Daoy (cell line): ENCODE measurements at places on chromosomes 7 and 10. TPM values are rescaled to one million over a fixed set of nuclear protein-coding genes. Genes with fewer than 3 reads are reported as not detected.

EBLN1 gene
- total RNA-seq = not detected in 2 replicates

- peak; percentile 63 for DNase-seq
Measured at GRCh38 chr7:3805151-3805550, 504.1 kb downstream of the SDK1 start.

- DNase-seq = no peak
Measured at GRCh38 chr7:26375726-26376174, 84.1 kb downstream of the SNX10 start.

DNA sequence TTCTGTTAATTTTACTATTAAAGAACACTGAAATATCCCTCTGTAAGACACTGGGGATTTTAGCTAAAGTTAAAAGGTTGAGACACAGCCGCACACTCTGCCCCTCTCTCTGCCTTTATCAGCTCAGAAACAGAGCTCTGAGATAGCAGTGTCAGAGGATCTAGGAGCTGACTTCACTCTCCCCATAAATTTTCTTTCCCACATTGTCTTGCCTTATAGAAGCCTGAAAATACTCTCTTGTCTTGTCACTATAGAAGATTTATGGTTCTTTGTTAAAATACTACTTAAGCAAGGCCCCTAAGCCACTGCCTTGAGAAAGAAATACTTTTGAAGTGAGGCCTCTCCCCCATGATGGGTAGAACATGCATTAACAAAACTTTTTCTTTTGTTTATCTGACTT, 105.7 kb upstream of the C10orf90 start:
- DNase-seq = no peak

GRCh38 chr10:127649642-127650041, 87.3 kb upstream of the FOXI2 start:
- DNase-seq = peak; percentile 20
